NCI-H524 (cell line): ENCODE measurements at places on chromosomes 6 and 20.

DNA sequence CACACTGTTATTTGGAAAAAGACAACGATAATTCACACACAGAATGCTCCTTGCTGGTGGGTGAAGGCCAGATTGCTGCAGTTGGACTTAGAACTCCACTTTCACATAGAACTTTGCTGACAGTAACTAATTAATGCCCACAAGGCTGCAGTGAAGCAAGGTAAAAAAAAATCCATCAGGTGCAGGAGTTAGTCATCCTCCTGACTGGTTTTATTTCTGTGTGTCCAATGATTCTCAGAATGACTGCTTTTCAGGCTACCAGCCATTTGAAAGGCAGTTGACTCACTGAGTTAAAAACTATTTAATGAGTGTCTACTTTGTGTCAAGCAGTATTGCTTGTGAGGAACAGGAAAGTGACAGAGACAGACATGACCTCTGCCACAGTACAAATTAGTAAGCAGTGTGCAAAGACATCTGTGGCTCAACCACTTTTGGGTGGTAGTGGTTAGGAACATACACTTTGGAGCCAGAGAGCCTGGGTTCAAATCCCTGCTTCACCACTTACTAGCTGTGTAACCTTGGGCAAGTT lies 41.9 kb downstream of the ELOVL5 start:
- no peak for DNase-seq

DNA sequence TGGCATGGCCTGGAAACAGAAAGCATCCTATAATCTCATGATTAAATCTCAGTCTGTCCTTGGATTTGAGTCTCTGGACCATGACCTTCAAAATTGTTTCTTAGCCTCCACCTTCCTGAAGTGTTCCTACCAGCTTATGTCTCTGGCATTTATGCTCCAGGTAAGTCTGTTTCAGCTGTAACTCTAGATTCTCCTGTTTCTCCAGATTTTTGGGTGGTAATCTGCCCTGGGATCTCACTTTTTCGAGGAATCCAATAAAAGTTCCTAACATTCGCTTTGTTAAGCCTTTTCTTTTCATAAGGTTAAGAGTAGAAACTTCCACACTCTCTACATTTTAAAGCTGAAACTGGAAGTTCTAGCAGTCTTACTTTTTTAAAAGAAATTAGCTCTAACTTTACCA lies 318.5 kb downstream of the C6orf118 start:
- no peak for DNase-seq

DNA sequence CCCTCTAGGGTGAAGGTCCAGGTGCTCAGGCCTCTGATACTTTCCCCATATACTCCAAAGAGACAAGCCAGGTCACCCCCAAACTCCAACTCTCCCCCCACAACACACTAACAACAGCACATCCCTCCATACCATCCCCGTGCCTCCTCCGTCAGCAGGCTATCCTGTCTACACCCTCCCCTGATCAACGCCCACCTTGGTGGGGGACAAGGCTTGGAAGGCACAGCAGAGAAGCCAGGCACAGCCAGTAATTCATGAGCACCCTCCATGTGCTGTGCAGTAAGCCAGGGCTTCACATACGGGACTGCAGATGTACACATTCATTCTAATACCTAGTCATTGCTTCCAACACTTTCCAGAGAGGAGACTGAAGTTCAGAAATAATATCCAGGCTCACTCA lies 57.6 kb downstream of the TRERF1 start:
- no peak for DNase-seq

DNA sequence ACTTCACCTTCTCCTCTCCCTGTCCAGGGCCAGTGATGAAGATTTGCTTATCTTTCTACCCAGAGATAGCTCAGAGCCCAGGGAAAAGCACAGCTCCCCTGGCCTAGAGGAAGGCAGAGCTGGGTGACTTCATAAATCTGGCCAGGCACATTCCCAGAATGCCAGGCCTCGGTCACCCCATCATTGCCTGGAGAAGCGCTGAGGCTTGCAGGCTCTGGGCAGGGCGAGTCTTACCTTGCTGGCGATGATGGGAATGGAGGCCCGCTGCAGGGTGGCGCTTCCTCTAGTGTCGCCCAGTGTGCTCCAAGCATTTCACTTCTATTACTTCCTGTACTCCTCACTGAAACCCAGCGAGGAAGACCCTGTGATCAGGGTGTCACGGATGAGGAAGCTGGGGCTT lies 60.1 kb downstream of the DAAM2 start:
- DNase-seq: no peak

- no peak for DNase-seq
These were observed 114.7 kb downstream of the ZFAND3 start for GRCh38 chr6:37934276-37934675.

DNA sequence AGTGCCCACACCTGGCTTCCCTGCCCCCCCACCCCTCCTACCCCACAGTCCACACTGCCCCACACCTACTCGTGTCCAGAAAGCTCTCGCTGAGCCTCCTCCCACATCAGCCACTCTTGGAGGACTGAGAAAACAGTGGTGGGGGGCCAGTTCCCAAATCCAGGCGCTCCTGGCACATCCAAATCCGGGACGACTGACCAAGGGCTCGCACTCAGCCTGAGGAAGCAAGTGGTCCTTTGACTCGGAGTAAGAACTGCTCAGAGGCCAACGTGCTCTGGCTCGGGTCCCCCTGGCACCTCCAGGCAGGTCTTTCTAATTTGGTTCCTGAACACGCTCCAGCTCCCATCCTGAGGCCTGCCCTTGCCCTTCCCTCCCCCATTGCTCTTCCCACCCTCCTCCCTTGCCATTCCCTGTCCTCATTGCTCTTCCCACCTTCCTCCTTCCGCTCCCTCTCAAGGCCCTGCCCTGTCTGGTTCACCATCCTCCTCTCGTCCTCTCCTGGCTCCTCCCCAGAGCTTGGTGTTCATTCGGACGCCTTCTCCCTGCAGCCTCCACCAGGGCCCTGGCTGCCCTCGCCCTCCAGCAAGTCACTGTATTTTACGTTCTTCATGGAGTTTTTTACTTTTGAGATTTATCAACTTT lies 83.6 kb downstream of the THBS2 start:
- no peak for DNase-seq

DNA sequence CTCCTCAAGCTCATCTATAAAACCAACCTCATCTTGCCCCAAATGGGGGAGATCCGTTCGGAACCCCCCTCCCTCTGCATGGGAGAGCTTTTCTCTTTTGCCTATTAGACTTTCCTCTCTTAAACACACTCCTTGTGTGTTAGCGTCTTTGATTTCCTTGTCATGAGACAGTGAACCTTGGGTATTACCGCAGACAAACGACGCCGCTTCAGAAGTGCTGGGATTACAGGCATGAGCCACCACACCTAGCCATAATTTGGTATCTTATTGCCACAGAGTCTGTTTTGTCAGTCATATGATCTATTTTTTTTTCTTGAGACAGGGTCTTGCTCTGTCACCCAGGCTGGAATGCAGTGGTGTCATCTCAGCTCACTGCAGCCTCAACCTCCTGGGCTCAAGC lies 3.6 kb downstream of the SHLD1 start:
- DNase-seq: no peak

- no peak for DNase-seq
These were observed 30.4 kb downstream of the SYNJ2 start for GRCh38 chr6:158011980-158012566.

- no peak for DNase-seq
These were observed 18.3 kb downstream of the SDCBP2 start for GRCh38 chr20:1310506-1311190.

DNA sequence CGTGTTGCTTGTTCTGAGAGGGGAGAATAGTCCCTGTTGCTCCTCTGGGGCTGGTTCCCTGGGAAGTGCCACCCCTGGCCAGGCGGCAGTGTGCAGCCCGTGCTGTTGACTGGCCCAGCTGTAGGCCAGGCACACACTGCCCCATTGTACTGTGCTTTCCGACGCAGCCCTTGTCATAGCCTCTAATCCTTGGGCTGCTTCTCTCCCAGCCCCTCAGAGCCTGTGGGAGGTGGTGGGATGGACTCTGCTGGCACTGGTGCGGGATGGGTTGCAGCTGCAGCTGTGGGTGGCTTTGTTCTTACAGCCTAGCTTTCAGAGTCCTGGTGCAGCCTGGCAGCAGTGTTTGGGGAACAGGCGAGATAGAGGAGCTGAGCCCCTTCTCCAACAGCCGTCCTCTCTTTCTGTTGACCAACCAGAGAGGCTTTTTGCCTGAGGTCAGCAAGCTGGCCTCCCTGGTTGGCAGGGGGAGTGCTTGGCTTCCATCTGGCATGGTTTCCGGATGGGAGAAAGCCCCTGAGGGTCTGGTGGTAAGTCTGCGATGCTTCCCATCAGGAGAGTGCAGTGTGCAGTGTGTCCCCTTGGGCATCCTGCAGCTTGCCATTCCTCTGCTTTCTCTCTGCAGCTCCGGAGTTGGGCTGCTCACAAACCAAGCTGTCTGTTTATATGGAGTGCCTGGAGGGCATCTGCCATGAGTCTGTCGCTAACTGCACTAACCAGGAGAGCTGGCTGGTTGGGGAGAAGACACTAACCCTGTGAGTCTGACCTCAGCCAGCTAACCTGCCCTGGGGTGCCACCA lies 12.1 kb downstream of the TJAP1 start:
- DNase-seq: no peak

GRCh38 chr20:47540443-47541354 lies 39.0 kb downstream of the NCOA3 start:
- DNase-seq: no peak

GRCh38 chr20:50191544-50192363 lies 1.1 kb downstream of the CEBPB start:
- DNase-seq: peak; percentile 52

- no peak for DNase-seq
These were observed 1192.4 kb upstream of the CITED2 start for GRCh38 chr6:140566781-140567277.

DNA sequence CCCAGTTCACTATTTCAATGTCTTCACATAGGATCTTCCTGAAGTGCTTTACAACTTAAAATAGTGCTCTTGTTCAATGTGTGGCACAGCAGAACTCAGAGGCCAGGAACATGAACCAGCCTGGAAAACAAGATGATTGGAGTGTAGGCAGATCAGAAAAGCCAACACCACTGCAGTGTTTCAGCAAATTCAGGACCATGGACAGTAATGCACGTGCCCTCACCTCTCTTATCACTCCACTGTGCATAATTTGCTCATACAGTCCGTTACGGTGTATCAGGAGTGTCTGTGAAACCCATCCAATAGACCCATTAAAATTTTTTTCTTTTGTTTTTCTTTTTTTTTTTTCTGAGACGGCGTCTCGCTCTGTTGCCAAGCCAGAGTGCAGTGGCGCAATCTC lies 27.6 kb upstream of the HACE1 start:
- no peak for DNase-seq

GRCh38 chr6:33908025-33908424 lies 104.2 kb upstream of the MLN start:
- DNase-seq: no peak

GRCh38 chr20:17650301-17651128 lies 31.5 kb downstream of the RRBP1 start:
- DNase-seq: peak; percentile 11

GRCh38 chr20:54115172-54115854 lies 44.9 kb upstream of the BCAS1 start:
- DNase-seq: no peak

DNA sequence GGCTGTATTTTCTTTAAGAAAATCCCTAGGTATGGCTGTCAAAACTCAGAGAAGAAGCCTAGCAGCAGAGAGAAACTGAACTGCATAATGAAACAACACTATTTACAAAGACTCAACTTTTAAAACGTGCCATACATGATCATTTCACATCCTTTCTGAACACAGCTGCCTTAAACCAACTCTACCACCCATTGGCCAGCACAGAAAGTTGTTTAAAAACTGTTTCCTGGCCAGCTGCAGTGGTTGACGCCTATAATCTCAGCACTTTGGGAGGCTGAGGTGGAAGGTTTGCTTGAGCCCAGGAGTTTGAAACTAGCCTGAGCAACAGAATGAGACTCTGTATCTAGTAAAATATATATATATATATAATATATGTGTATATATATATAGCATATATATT lies 336.4 kb upstream of the SOX4 start:
- no peak for DNase-seq

DNA sequence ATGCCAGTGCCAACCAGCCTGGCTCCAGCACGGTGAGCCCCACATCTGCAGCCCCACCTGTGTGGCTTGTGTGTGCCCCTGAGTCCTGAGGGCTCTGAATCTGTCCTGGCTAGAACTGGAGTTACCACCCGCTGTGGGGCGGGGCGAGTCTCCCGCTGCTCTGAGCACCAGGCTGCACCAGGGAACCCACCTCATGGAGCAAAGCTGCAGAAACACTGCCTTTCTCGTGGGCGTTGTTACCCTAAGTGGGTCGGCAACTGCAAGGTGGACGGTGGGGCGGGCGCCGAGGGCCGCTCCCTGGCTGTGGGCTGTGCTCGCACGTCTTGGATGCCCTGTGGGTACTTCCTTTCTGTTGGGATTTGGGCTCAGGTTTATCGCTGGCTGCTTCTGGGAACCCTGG lies 12.7 kb upstream of the ZBTB46 start:
- no peak for DNase-seq

DNA sequence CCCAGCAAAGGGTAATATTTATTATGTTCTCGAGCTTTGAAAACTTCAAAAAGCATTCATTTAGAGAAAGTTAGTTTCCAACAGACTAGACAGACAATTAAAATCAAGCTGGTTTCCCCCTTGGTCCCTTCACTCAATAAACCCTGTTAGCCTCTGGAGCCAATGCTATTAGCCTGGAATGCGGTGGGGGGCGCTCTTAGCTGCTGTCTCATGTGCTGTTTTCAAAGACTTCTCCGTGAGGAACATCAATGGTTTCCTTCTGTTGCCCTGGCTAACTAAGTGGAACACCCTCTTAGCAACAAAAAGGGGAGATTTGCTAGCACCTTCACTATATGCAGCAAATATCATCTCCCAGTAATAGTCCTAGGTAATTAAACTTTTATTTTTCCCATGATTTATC lies 86.4 kb downstream of the LY86 start:
- no peak for DNase-seq

GRCh38 chr6:15427331-15428070 lies 181.6 kb downstream of the JARID2 start:
- DNase-seq: no peak

DNA sequence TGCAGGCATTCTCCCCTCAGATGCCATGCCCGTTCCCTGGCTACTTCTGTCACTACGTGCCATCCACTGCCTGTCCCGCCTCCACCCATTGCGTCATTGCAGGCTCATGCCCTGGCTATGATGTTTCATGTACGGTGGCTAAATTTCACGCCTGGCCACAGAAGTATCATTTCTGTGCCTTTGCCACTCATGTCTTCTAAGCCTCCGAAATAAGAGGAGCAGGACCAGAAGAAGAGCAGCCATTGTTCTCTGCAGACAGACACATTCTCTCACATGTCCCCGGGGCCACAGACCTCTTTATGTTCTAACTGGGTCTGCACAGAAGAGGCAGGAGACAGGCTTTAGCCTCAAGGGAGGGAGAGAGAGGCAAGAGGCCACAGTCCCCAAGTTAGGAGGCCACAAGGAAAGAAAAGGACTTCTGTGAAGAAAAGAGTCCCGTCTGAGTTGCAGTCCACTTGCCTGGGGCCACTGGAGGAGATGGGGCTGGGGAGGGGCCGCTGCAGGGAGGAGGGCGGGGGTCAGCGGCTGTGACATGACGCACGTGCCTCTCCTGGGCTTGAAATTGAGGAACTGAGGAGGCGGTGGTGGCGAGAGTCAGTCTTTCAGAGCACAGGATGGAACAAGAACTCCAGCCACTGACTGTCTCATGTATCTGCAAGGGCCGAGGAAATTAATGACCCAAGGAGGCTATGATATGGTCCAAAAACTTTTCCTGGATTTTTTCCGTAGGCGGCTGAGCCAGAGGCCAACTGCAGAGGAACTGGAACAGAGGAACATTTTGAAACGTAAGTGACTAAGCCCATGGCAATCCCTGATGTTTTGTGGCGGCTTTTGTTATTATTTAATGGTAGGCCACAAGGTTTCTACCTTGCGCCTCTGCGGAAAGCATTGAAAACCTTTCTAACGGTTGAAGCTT lies 55.9 kb downstream of the TBC1D7 start:
- no peak for DNase-seq
